Activated CD8-positive, alpha-beta memory T cell treated with anti-CD3 and anti-CD28 coated beads for 4 hours (primary cell): ENCODE measurements at places on chromosomes 3 and 15.

DNA sequence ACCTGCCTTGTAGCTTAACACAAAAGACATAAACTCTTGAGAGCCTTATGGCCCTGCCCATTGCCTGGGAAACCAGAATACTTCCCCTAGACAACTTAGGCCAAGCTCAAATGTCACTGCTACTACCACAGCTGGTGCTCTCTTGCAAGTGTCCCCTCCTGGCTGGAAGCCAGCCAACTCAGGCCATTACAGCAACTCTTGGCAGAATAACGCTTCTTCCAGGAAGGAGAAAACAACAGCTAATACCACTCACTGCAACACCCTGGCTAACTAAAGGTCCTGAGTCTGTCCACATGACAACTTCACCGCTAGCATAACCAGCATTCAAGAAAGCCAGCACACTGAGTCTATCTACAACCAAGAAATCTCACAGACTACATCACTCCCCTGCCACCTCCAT is 5.1 kb upstream of the B4GALT4 start:
- DNase-seq: no peak

GRCh38 chr3:31671976-31672375 is 139.3 kb downstream of the STT3B start:
- no peak for DNase-seq

- no peak for DNase-seq
Observed at GRCh38 chr3:64977308-64978100, 289.7 kb upstream of the ADAMTS9 start.

DNA sequence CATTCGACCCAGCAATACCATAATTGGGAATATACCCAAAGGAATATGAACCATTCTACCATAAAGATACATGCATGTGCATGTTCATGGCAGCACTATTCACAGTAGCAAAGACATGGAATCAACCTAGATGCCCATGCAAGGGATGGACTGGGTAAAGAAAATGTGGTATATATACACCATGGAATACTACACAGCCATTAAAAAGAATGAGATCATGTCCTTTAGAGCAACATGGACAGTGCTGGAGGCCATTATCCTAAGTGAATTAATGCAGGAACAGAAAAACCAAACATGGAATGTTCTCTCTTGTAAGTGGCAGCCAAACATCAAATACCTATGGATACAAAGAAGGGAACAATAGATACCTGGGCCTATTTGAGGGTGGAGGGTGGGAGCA is 7.4 kb downstream of the ETFA start:
- DNase-seq: no peak

GRCh38 chr3:189570916-189571315 is 60.3 kb upstream of the TP63 start:
- no peak for DNase-seq

- DNase-seq: no peak
Observed at GRCh38 chr3:11699083-11699427, 55.3 kb upstream of the VGLL4 start.

DNA sequence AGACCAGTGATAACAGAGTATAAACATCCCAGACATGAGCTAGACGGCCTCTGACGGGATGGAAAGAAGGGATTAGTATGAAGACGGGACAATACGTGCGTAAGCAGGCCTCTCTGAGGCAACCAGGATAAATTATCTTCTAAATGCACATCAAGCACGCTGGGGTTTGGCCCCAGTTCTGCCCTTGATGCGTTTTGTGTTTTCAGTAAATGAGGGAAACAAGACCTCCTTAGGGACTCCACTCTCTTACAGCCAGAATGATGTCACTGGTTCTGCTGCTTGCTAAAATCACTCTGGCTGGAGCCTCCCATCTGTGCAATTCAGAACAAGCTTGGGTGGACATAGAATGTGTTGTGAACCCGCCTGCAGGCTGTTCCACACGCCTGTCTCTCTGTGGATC is 156.0 kb upstream of the MCTP2 start:
- DNase-seq: no peak

DNA sequence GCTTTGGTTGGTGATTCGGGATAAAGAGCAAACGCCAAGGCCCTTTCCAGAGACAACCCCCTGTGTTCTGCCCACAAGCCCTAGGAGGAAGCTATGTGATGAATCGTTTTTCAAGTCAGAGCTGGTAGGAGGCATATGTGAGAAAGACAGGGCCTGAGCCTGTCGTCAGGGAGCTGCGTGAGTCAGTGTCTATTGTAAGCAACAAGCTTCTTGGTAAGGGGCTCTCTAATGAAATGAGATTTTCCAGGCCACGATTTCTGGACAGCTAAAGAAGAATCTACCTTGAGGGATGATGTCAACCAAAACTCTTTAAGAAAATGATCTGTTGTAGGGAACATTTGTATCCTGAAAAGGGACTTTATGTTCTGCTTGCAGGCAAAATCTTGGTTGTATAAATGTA is 318.9 kb upstream of the IL12A start:
- no peak for DNase-seq

DNA sequence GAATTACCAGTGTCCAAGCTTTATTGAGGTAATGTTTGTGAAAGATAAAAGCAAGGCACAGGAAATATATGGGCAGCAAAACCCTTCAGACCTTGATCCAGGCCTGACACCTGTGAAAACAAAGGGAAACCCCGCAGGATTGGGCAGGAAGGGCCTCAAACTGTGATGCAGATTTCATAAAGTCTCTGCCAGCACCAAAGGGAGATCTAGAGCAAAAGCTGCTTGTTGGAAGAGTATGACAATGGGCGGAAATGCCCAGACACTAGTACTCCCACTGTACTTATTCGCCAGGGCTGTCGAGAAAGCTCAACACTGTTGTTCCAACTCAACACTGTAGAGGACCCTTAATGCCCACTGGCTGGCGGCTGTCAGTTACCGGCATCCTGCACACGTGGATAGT is 207.9 kb downstream of the CD47 start:
- no peak for DNase-seq

DNA sequence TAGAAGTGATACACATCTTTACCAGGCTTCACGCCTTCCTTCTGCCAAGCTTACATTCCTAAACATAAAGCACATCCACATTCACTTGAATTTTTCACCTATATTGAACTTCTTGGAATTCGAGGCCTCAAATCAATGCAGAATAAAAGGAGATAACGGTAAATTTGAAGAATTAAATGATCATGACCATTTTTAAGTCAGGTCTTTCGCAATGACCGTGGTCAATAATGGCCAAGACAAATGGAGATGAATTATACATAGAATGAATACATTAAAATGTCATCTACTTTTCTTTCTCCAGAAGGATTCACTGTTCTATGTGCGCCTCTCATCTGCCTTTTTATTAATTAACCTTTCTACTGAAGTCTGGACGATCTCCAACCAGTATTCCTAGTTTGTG is 5.3 kb upstream of the GOLGA8A start:
- no peak for DNase-seq

DNA sequence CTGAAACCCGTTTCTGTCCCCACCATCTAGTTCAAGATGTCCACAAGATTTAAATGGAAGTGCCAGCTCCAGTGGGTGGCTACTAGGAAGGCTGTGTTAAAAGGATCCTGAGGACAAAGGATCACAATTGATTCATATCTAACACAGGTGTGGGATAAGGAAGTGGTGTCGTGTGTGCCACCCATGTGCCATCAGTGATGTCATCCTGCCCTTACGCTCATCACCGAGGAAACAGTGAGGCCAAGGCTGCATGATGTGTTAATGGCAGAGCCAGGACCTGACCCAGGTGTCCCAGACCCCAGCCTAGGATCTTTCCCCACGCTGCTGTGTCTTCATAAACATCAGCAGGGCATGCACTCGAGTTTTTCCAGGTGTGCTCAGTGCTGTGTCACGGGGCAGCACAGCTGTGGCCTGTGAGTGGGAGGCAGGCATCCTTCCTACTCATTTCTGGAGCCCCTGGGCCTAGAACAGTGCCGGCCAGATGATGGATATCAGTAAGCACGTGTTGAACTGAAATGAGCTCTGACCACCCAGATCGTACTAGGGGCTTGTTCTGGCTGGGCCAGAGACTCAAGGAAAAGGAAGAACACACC is 10.6 kb upstream of the TGM5 start:
- DNase-seq: no peak

- no peak for DNase-seq
Observed at GRCh38 chr3:100873611-100874010, 119.6 kb downstream of the ABI3BP start.

- no peak for DNase-seq
Observed at GRCh38 chr3:184361532-184361931, at the start of the genes CLCN2 and POLR2H. Gene CLCN2, minus strand, starts transcription at chr3:184361605. Its CDS starts 126 bp downstream, at chr3:184361479. Gene POLR2H, plus strand, starts transcription at chr3:184361710. Its CDS starts 1,783 bp downstream, at chr3:184363493.

DNA sequence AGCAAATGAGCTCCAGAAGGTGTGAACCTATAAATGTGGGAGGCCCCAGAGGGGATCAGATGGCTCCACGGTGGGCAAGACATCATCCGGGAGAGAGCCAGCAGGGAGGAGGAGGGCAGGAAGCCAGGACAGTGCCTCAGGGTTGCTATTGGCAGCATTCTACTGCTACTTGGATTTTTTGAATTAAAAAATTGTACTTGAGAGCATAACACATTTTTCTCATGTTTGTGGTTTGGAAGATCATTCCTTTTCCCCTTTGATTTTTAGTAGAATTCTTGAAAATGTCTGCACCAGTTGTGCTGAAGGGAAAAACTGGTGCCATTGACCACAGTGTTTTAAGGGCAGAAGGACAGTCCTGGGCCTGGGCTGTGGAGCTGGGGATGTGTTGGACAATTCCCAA is 59.2 kb downstream of the LYZL4 start:
- DNase-seq: no peak

- no peak for DNase-seq
Observed at GRCh38 chr3:189710620-189711402, 79.6 kb downstream of the TP63 start.

- DNase-seq: no peak
Observed at GRCh38 chr15:58115692-58116091, 22.5 kb upstream of the AQP9 start.
